ENCODE measurements at places on chromosomes 1 and 21. TPM values are rescaled to one million over a fixed set of nuclear protein-coding genes. Genes with fewer than 3 reads are reported as not detected.

DIRAS3 gene
- polyA plus RNA-seq: not detected

TENT5C gene
- 79.2 TPM for polyA plus RNA-seq

BSND gene
- not detected for polyA plus RNA-seq

PGBD2 gene
- 20.2 TPM for polyA plus RNA-seq

TMPRSS15 gene
- polyA plus RNA-seq: 0.61 TPM

PRDM2 gene
- 42.6 TPM for polyA plus RNA-seq
